Muscle of leg (tissue), 16 donors: ENCODE measurements at places on chromosomes 1 and 21.

DNA sequence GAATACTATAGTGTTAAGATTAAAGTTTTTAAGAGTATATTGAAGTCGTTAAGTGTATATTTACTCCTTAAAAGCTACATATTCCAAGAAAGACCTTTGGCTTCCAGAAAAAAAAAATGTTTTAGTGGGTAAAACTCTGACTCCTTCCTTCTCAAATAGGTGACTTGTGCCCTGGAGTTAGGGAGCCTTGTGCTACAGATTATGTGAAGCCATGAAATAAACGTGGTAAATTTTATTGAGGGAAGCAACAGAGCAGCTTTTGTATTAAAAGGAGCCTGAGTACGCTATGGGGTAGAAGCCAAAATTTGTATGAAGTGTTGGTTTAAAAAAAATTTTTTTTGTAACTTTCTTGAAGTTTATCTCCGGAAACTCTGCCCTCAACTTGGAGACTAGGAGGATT, 994 bp downstream of the RO60 start:
- H3K4me1 ChIP-seq, result peaks cover 8% of the 10 kb centered on the region
- no peaks in the 10 kb centered on the region for H3K27me3 ChIP-seq
- peak; percentile 22 for DNase-seq
- no peaks in the 10 kb centered on the region for H3K36me3 ChIP-seq

DNA sequence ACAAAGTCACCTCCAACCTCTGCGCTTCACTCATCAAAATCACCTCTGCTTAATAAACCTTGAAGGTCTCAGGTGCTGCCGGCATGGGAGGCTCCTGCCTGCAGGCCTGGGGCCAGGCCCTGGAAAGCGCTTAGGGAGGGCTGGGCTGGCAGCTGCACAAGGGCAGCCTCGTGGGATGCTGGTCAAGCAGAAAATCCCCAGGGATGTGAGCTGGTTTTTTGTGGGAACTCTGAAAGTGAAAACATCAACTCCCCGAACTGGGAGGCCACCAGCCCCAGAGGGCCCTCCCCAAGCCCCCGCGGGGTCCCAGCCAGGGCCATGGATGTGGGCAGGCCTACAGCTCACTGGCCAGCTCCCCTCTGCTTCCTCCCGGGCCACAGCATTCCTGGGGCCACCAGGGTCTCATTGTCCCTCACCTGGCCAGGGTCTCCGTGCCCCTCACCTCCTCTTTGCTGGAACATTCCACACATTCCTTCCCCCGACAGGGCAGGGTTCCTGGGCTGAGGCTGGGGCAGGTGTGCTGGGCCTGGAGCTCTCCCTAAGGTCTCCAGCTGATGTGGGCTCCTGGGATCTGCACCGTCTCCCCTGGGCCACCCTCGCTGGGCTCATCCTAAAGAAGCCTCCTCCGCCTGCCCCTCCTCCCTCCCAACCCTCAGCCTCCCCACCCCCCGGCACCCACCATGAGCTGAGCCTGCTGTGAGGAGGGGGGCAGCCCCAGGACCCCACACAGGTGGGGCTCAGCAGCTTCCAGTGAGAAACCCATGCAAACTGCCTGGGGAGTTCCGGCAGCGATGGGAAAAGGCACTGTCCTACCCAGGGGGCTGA, 36.0 kb upstream of the POFUT2 start:
- no peak for DNase-seq
- no peak overlapping the region for H3K27ac ChIP-seq
- H3K4me3 ChIP-seq, result no peak overlapping the region
- H3K4me1 ChIP-seq, result peaks cover 62% of the 10 kb centered on the region
- H3K36me3 ChIP-seq, result no peaks in the 10 kb centered on the region

GRCh38 chr1:164668491-164669400, 109.8 kb downstream of the PBX1 start:
- DNase-seq, result no peak
- H3K27me3 ChIP-seq, result no peaks in the 10 kb centered on the region
- no peak overlapping the region for H3K4me3 ChIP-seq
- H3K36me3 ChIP-seq, result no peaks in the 10 kb centered on the region
- H3K4me1 ChIP-seq, result peaks cover 3% of the 10 kb centered on the region
- no peak overlapping the region for H3K27ac ChIP-seq

DNA sequence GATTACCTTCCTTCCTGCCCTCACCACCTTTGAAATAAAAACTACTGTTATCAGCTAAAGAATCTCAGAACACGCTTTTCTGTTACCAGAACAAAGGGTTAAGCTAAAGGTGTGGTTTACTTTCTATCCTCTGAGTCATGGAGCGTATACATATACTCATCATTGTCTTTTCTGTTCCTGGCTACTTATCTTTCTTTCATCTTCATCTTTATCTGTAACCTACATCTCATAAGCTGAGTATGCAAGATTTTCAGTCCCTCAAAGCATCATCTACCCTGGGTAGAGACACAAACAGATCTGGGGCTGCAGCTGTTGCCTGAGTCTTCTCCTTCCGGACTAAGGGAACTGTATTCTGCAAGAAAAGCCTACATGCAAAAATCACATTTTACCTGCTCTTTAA, 75.6 kb downstream of the LMO4 start:
- no peak overlapping the region for H3K27ac ChIP-seq
- H3K27me3 ChIP-seq, result no peaks in the 10 kb centered on the region
- no peaks in the 10 kb centered on the region for H3K36me3 ChIP-seq
- no peak overlapping the region for H3K4me3 ChIP-seq
- peaks cover 5% of the 10 kb centered on the region for H3K4me1 ChIP-seq
- no peak for DNase-seq

- H3K4me3 ChIP-seq, result no peak overlapping the region
- peaks cover 7% of the 10 kb centered on the region for H3K27me3 ChIP-seq
- no peaks in the 10 kb centered on the region for H3K36me3 ChIP-seq
- no peak for DNase-seq
- no peaks in the 10 kb centered on the region for H3K4me1 ChIP-seq
Observed at GRCh38 chr1:245715291-245715701, 560.5 kb downstream of the KIF26B start.

- H3K4me1 ChIP-seq, result no peaks in the 10 kb centered on the region
- H3K4me3 ChIP-seq, result no peak overlapping the region
- H3K27ac ChIP-seq, result no peak overlapping the region
Observed at GRCh38 chr1:207002724-207003146, 29.8 kb downstream of the C1orf116 start.

DNA sequence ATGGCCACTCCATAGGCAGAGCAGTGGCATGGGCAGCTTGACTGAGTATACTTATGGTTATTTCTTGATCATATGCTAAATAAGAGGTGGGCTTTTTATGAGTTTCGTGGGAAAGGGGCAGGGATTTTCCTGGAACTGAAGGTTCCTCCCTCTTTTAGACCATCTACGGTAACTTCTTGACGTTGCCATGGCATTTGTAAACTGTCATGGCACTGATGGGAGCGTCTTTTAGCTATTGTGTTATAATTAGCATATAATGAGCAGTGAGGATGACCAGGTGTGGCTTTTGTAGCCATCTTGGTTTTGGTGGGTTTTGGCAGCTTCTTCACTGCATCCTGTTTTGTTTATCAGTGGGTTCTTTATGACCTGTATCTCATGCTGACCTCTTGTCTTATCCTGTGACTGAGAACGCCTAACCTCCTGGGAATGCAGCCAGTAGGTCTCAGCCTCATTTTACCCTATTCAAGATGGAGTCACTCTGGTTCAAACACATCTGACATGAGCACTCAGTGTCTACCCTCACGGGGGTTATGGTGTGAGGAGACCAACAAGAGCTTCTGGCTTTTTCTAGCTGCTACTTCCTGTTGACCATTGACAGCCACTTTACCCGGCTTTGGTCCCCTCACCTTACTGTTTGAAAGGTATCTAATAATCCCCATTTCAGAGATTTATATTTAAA, 71.7 kb downstream of the GALNT2 start:
- H3K4me1 ChIP-seq, result peaks cover 42% of the 10 kb centered on the region
- no peaks in the 10 kb centered on the region for H3K27me3 ChIP-seq
- H3K36me3 ChIP-seq, result no peaks in the 10 kb centered on the region
- no peak overlapping the region for H3K4me3 ChIP-seq
- no peak overlapping the region for H3K27ac ChIP-seq

DNA sequence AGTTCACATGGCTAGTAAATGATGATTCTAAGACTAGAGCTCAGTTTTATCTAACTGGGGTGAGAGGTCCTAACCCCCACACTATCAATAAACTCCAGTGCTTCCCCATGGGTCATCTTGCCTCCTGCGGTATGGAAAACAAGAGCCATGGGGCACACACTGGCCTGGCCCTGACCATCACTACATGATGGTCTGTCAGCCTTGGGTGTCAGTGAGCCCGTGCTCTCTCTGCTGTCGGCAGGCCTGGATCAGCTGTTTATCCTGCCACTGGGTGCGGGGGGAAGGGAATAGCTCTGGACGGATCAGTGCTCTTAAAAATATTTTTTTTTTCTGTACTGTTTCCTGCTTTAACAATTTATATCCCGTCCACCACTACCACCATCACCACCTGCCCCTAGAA, 255.0 kb upstream of the ADGRL2 start:
- no peaks in the 10 kb centered on the region for H3K27me3 ChIP-seq
- DNase-seq, result no peak
- H3K4me3 ChIP-seq, result no peak overlapping the region
- H3K27ac ChIP-seq, result no peak overlapping the region

- H3K4me3 ChIP-seq, result no peak overlapping the region
- no peak for DNase-seq
- H3K27me3 ChIP-seq, result no peaks in the 10 kb centered on the region
- H3K36me3 ChIP-seq, result peaks cover 67% of the 10 kb centered on the region
- H3K4me1 ChIP-seq, result peaks cover 29% of the 10 kb centered on the region
Observed at GRCh38 chr1:45008076-45008475, 3.0 kb downstream of the HECTD3 start.

DNA sequence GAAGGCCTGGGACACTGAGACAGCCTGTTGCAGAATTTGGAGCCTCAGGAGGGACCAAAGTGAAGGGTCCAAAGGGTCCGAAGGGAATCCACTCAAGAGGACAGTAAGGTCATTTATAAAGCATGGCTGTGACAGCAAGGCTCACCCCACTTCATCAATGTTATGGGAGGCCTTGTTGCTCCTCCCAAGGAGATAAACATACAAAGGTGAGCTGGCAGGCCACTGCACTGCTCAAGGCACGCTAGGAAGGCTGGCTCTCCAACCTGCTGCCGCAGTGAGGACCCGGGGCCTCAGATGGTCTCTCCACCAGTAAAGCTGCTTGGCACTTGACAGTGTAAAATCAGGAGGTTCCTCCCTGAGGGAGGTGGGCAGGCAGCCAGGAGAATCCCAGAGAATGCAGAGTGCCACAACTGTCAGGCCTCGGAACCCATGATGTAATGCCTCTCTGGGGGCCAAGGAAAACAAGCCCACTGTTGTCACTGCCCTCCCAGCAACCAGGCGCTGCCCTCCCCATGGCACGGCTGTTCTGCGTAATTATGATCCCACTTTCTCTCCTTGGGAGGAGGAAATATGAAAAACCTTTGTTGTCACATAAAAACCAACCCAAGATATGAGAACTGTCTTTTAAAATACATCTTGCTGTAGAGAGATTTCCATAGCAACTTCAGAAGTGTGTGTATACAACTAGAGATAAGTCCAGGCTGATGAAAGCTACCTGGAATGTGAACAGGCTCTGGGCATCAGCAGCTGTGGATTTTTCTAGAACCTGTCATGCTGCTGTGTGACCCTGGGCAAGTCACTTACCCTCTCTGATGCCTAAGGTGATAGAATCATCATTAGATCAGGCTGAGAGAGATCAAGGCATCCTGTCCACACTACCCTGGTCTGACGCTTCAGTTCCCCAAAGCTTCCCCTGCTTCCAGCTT, 102.5 kb downstream of the KCNN3 start:
- peaks cover 2% of the 10 kb centered on the region for H3K27me3 ChIP-seq
- peaks cover 27% of the 10 kb centered on the region for H3K4me1 ChIP-seq
- H3K36me3 ChIP-seq, result peaks cover 10% of the 10 kb centered on the region
- peak; percentile 91 for DNase-seq

GRCh38 chr1:2322581-2323211, 68.7 kb downstream of the MORN1 start:
- H3K27me3 ChIP-seq, result peaks cover 5% of the 10 kb centered on the region
- H3K4me1 ChIP-seq, result peaks cover 88% of the 10 kb centered on the region
- peak overlapping the region; percentile 97 for H3K27ac ChIP-seq
- DNase-seq, result peak; percentile 84
- no peak overlapping the region for H3K4me3 ChIP-seq
- no peaks in the 10 kb centered on the region for H3K36me3 ChIP-seq

DNA sequence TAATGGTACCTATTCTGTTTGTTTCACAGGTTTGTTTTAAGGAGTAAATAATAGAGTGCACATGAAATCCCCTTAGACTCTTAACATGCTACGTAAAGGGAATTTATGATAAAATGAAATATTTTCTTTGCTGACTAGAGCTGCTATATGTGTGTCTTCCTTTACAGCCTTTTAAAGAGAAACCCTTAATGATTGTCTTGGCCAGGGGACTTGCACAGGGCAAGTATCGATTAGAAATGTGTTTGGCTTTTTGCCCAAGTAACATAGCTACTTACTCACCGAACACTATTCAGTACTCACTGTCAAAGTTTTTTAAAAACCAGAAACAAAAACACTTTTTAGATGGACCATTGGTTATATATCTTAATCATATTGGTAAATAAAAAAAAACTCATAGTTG, 71.3 kb upstream of the KIAA1614 start:
- H3K27me3 ChIP-seq, result no peaks in the 10 kb centered on the region
- H3K4me3 ChIP-seq, result no peak overlapping the region
- H3K4me1 ChIP-seq, result no peaks in the 10 kb centered on the region
- H3K27ac ChIP-seq, result no peak overlapping the region
- no peaks in the 10 kb centered on the region for H3K36me3 ChIP-seq
- no peak for DNase-seq
